M059J (cell line): ENCODE measurements at places on chromosomes 11 and 22. TPM values are rescaled to one million over a fixed set of nuclear protein-coding genes. Genes with fewer than 3 reads are reported as not detected.

DNA sequence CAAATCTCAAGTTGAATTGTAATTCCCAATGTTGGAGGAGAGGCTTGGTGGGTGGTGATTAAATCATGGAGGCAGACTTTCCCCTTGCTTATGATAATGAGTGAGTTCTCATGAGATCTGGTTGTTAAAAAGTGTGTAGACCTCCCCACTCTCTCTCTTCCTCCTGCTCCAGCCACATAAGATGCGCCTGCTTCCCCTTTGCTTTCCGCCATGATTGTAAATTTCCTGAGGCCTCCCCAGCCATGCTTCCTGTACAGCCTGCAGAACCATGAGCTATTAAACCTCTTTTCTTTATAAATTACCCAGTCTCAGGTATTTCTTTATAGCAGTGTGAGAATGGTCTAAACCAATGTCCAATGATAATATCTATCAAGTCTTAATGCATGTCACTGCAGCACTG, 34.2 kb downstream of the SOX6 start:
- DNase-seq = no peak

Gene PDGFB
- total RNA-seq = 4.5 and 7.2 TPM in 2 replicates

DNA sequence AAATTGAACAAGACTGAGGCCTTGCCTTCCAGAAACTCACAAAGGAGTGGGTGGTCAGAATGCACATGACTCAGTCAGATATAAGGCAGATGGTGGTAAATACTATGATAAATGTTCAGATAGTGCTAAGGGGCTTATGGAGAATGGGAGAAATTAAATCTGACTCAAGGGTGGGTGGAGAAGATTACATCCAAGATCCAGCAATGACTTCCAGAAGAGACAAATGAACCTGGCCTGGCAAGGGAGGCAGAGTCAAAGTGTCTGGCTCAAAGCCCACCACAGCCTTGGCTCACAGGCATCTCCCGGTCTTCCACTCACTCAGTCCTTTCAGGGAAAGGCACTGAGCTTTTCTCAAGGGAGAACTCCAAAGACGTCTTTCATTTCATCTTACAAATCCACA, 6.1 kb upstream of the ZBTB16 start:
- DNase-seq = no peak

DNA sequence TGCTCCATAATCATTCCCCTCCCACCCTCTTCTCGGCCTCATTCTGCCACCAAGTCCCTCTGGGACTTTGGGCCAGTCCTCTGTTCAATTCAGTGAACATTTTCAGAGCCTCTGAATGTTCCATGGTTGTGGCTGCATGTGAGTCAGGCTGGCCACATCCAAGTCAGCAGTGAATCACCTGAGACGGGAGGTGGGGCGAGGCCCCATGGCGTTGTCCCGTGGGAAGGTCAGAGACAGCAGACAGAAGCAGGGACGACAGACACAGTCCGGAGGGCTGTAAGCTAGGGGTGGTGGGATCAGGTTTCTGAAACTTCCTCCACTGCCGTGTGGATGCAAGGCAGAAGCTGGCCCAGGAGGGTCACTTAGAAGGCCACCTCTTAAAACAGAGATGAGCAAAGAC, 324.8 kb downstream of the MN1 start:
- peak; percentile 88 for DNase-seq

DNA sequence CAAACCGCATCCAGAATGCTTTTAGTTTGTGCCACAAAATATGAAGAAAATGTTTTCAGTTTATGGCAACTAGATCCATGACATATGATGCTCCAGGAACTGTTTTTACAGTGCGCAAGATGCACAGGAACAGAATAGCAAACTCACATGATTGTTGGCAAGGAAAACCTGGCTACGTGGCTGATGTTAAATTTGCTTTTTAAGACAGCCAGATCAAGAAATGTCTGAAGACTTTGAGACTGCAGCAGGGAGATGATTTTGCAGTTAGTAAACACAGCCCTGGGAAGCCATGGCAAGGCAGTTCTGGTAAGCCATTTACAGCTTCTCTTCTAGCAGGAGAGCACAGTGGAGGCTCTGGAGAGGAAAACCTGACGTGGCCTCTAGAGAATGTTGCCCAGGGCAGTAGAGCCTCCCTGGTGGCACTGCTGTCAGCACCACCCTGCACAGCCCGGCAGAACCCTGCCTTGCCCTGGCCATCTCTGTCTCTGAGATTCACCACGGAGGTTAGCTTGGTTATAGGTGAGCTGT, 69.8 kb upstream of the TNRC6B start:
- DNase-seq = peak; percentile 81

DNA sequence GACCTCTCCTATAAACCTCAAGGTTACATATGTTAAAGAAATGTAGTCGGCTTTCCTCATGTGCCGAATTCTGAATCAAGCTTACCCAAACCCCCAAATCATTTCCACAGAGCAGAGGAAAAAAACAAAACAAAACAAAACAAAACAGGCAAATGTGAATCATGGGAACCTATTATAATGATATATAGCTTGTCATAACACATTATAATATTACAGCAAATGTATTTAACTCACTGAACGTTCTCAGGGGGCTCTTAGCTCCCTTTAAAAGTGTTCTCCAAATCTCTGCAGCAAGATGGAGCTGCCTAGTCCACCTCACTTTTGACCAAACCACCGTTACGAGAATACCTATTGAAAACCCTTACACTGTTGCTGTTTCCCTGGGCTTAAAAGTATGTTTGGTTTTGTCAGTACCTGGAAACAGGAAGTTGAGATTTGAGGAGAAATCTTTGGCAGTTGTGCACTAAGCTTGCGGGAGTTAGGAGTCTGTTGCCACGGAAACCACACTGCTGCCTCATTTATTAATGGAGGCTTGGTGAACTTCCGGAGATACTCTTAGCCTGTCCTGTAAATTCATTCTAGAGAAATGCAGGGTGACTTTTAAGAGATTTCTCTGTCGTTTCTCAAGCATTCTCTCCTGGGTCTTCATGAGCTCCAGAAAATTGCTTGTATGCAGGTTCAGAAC, 167.0 kb upstream of the RASSF10 start:
- DNase-seq = peak; percentile 98

DNA sequence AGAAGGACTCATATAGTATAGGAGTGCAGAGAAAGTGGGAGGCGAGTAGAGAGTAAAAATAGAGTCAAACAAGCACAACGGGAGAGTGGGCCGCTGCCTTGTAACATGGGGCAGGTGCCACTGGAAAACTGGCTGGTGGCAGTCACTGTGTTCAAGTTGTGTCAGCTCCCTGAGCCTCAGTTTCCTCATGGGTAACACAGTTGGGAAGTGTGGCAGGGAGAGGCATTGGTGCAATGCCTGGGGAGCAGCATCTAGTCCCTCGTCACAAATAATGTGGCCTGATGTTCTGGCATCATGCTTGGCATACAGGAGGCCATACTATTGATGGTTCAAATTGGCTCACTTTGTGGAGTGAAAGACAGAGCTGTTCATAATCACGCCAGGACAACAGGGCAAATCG, 78.9 kb upstream of the SPON1 start:
- no peak for DNase-seq

GRCh38 chr11:77557553-77557952, 32.2 kb upstream of the AQP11 start:
- DNase-seq = peak; percentile 42

- DNase-seq = no peak
These were observed 713.9 kb downstream of the BRD1 start for GRCh38 chr22:49113758-49114157.

DNA sequence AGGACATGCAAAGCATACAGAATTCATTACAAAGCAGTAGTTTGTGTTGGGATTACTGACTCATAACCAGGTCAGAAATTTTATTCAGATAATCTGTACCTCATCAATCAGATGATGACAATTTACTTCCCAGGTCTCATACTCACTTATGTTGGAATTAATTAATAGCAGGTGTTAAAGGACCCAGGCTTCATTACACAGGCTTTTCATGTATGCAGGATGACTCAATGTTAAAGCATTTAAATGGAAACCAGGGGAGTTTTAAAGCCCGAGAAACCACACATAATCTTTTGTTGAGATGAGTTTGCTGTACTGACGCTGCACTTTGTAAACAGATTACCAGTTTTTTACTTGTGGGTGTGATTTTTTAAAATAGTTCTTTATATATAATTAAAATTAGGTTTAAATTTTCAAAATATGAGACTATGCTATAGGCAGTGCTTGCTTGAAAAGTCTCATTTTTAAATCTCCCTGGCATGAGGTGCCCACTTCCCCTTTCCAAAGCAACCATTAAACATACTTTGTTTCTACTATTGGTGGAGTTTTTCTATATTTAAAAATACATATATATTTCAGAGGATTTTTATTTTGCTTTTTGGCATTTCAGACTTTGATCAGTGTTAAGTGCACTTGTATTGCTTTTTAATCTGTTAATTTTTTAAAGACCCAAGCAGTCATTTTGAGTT, 41.0 kb downstream of the CEP57 start:
- DNase-seq = peak; percentile 87

DNA sequence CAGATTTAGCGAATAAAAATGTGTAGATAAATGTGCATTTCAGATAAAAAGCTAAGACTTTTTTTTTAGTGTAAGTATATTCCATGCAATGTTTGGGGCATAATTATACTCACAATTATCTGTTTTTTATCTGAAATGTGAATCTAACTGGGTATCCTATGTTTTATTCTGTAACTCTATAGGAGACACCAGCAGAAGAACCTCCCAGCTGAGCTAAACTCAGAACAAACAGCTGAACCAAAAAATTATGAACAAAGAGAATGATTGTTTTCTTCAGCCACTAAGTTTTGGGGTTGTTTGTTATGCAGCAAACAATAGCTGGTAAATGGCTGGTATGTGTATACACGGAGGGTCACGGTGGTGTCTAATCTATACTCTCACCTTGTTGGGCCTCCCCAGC, 42.9 kb downstream of the FBXO7 start:
- no peak for DNase-seq

Gene ENTHD1
- not detected in 2 replicates for total RNA-seq

Gene OR2AG1
- not detected in 2 replicates for total RNA-seq
